Karpas-422 (cell line): ENCODE measurements at places on chromosomes 1 and 21.

- DNase-seq: no peak
Measured at GRCh38 chr1:223269006-223269405, 95.0 kb downstream of the SUSD4 start.

GRCh38 chr21:41632748-41633475, 125.0 kb upstream of the TMPRSS2 start:
- no peak for DNase-seq

GRCh38 chr1:244680667-244681066, 27.7 kb downstream of the DESI2 start:
- DNase-seq: no peak

GRCh38 chr1:22812092-22812880, 101.6 kb downstream of the EPHB2 start:
- no peak for DNase-seq

GRCh38 chr1:119254067-119254720, 113.7 kb upstream of the WARS2 start:
- no peak for DNase-seq

- peak; percentile 88 for DNase-seq
Measured at GRCh38 chr1:39691383-39692151, at the start of gene HPCAL4. TSS of gene HPCAL4 (minus strand) at chr1:39691433. CDS start at chr1:39684603, 6,830 bp downstream.

DNA sequence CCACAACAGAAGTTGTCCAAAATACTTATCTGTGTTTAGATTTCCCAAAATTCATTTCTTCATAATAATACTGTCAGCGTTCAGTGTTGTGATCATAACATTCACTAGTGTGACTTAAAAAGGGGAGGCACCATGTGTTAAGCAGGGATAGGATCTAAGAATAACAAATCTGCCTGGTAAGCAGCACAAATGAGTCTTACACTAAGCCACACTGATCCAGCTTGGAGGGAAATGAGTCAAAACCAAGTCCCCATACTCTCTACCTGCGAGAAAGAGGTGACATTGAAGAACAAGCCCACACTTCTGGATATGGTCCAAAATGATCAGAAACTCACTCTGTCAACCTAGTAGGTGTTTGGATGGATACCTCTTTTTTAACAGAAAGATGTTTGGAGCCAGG, 145.5 kb downstream of the CRB1 start:
- no peak for DNase-seq

GRCh38 chr1:101309334-101310311, 72.8 kb downstream of the S1PR1 start:
- DNase-seq: peak; percentile 88

- DNase-seq: no peak
Measured at GRCh38 chr1:9613625-9614299, 25.1 kb downstream of the TMEM201 start.
